Metanephros (tissue), 2 donors: ENCODE measurements at places on chromosomes 16 and 17. TPM values are rescaled to one million over a fixed set of nuclear protein-coding genes. Genes with fewer than 3 reads are reported as not detected.

Gene GJD3
- 0.88 TPM for total RNA-seq

Gene SLC52A1
- 0.58 TPM for total RNA-seq

Gene PIK3R6
- total RNA-seq, result 1.6 TPM

Gene NXN
- 50.2 TPM for total RNA-seq

Gene ANKFN1
- 1.5 TPM for total RNA-seq

Gene KRTAP2-3
- not detected for total RNA-seq

Gene IKZF3
- total RNA-seq, result 0.76 TPM

Gene CLEC10A
- 4.8 TPM for total RNA-seq

Gene LHX1
- 50.7 TPM for total RNA-seq

Gene NPIPB13
- total RNA-seq, result 4.5 TPM

Gene SCIMP
- 1.8 TPM for total RNA-seq

Gene STH
- 0.58 TPM for total RNA-seq

Gene CBLN1
- total RNA-seq, result 0.23 TPM

Gene KRTAP17-1
- total RNA-seq, result not detected

Gene PRSS27
- 0.47 TPM for total RNA-seq

Gene DNAI2
- not detected for total RNA-seq

Gene TLCD3A
- total RNA-seq, result 16.2 TPM

Gene CTRL
- 0.18 TPM for total RNA-seq

Gene CD300E
- total RNA-seq, result 1.1 TPM

Gene KIAA0753
- 38.2 TPM for total RNA-seq

Gene KRTAP4-1
- not detected for total RNA-seq

Gene TP53TG3C
- not detected for total RNA-seq

Gene SLC35G6
- total RNA-seq, result not detected

Gene RNU2-1
- not detected for total RNA-seq

Gene NETO2
- 16.7 TPM for total RNA-seq

Gene RAMP2
- total RNA-seq, result 34.9 TPM

Gene HSF4
- total RNA-seq, result 5.6 TPM
